CD8-positive, alpha-beta memory T cell (primary cell): ENCODE measurements at places on chromosomes 1 and 21. TPM values are rescaled to one million over a fixed set of nuclear protein-coding genes. Genes with fewer than 3 reads are reported as not detected.

The LCE1A gene
- not detected for total RNA-seq

The PIGR gene
- 0.04 TPM for total RNA-seq

The GCSAML gene
- total RNA-seq: 0.11 TPM

The SEMA6C gene
- 3.1 TPM for total RNA-seq

The THEM5 gene
- not detected for total RNA-seq

- no peak for DNase-seq
These were observed 458 bp downstream of the CRABP2 start for GRCh38 chr1:156704930-156705320.

DNA sequence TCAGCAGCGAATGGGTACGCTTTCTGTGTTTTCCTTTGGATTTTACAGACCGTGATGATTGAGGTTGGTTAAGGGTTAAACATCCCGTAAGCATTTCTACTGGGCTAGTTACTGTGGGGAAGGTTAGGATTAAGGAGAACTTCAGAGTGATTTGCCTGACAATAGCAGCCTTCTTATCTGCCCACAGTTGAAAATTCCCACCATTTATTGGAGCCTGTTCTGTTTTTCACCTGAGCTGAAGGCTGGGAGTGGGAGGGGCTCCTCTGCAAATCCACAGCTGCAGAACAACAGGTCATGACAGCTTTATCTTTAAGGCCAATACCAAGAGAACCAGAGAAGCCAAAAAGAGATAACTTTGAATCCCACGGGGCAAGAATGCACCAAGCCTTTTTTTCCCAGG is 168.6 kb downstream of the KAZN start:
- no peak for DNase-seq

DNA sequence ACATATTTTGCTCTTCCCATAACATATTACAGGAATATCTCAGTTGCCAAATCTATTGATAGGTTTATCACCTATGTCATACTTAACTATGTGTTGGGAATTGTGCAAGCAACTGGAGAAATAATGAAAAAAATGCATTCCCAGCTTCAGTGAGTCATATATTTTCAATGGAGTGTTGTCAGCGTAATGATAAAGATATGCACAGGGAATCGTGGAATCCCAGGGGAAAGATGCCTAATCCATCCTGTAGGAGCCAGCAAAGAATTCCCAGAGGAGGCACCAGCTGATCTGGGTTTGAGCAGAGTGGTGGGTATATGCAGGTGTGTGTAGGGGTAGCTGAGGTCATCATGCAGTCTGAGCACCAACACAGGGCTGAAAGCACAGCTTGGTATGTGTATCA is 213.3 kb upstream of the DAB1 start:
- no peak for DNase-seq

GRCh38 chr1:50971748-50972305 is 1.8 kb downstream of the CDKN2C start:
- DNase-seq: no peak

GRCh38 chr1:217425422-217425821 is 205.5 kb downstream of the GPATCH2 start:
- DNase-seq: no peak

- DNase-seq: no peak
These were observed 380.9 kb upstream of the PTBP2 start for GRCh38 chr1:96340686-96341085.

DNA sequence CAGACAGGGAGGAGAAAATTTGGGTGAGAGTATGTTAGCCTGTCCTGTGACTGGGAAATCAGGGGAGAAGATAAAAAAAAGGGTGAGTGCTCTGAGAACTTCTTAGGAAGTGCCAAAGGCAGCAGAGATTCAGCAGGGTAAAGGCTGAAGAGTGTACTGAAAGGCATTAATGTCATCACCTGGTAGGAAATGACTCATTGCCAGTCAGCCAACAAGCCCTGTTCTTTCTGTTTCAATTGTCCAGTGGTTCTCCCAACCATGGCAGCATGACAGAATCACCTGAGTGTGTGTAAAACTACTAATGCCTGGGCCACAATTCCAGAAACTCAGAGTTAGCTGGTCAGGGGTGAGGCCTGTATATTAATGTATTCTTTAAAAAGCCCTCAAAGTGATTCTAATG is 83.5 kb downstream of the INTS7 start:
- DNase-seq: no peak

GRCh38 chr1:181986907-181987305 is 74.6 kb downstream of the ZNF648 start:
- no peak for DNase-seq

DNA sequence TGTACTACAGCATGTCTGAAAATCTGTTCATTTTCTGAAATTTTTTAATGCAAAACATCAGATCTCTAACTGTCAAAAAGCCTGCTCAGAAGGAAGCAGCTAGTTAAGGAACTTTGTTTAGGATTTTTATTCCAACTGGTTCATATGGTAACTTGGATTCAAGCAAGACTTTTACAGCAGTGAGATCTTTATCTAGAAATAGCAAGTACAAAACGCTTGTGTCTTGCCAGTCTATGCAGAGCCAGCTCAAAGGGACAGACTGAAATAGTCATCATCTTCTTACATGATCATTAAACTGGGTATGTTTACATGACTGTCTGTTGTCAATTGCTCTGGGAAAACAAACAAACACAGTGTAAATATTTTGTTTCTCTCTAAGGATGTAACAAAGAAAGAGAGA is 37.6 kb downstream of the DDAH1 start:
- no peak for DNase-seq

DNA sequence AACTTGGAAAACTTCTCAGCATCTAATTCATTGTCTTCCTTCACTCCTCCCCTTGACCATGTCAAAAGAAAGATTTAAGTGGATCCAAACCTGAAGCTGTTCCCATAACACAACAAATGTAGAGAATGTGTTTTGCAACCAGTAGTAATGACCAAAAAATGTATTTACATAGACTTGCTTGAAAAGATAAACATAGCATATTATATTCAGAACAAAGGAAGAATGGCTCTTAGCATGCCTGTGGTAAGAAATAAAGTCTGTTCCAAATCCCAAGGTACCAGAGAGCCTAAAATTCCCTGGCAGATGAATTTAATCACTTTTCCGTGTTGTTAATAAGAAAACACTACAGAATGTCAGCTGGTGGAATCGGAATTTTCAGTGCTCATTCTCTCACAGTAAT is 36.8 kb downstream of the FMO3 start:
- no peak for DNase-seq

DNA sequence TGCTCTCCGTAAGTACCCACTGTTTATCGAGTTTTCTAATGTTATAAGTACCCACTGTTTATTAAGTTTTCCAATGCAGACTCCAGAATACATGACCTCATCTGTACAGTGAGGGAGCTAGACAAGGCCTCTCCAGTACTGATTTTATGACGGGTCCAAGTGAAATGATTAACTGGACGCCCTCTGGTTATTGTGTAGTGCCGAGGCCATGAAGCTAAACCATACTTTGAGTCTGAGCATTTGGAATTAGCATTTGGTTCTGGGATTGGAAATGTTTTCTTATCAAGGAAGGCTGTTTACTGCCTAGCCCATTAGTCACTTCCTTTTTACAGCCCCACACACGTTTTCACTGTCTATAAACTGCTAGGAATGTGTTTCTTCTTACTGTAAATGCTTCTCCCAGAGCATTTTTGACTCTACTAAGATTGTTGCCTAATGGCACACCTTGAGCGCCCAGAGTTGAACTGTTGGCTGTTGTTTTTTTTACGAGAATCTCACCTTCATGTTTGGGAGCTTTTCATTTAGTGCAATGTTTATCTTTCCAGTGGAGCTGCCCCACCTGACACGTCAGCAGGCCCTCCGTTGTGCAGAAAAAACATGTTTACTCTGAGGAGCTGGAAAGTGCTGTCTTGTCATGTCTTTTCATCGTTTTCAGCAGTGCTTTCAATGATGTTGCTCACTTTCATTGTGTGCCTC is 26.9 kb downstream of the SPATA46 start:
- no peak for DNase-seq

GRCh38 chr1:208069908-208070307 is 159.0 kb upstream of the CD34 start:
- no peak for DNase-seq

- no peak for DNase-seq
These were observed 42.0 kb upstream of the PADI1 start for GRCh38 chr1:17162941-17163340.

DNA sequence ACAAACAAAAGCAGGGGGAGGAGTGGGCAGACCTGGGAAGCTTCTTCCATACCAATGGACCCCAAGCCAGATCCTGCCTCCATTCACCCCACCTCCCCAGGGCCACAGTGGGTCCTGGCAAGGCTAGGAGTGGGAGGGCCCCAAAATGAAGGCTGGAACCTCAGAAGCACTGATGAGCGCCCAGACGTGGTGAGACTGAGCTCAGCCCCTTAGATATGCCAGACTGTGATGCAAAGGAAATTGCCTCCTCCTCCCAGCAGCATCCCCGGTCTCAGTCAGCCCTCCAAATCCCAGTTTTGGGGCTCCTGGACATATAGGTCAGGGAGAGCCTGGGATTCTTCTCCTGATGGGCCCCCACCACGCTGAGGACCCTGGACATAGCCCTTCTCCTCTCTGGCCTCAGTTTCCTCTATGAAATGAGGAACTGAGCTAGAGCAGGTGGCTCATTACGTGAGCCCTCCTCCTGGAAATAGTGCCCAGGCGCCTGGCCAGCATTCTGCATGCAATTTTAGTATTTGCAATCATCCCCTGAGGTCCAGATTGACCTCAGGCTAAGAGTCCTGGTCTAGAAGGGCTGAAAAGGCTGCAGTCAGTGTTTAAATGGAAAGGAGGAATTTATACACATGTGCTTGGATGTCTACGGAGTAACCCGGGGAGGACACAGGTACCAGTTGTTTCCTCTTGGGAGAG is 33.5 kb downstream of the RHBG start:
- DNase-seq: no peak

- DNase-seq: no peak
These were observed 40.0 kb downstream of the LTN1 start for GRCh38 chr21:28952686-28953085.

DNA sequence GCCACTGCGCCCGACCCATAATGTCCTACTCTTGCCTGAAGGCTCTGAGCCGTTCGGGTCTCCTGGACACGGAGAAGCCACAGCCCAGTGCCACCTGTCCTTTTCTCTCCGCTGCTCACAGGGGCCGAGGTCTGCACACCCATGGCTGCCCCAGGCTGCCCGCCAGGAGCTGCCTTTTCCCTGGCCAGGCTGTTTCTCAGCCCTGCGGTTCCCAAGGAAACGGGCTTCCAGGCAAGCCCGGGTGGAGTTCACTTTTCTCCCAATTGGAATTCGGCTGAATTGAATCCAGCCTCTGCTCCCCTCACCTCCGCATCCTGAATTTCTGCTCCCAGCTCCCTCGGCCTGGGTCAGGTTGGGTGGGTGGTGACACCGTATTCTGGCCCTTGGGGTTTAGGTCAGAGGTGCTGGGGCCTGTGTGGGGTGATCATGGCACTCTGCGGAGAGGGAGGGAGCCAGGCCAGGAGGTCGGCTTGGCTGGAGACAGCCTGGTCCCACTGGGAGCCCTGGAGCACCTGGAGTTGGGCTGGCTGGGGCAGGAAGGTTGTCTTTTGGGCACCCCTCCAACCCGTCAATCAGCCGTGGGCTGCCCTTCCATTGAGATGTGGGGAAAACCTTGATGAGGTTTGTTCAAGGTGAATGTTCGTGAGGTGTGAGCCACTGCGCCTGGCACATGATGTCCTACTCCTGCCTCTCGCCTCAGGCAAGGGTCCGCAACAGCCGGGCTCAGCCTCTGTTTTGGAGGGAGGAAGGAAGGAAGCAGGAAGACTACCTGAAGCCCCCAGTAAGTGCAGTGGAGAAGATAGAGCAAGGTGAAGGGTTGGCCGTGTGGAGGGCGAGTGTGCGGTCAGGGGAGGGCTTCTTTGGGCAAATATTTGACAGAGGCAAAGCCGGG is 25.1 kb downstream of the RRP1 start:
- DNase-seq: no peak

DNA sequence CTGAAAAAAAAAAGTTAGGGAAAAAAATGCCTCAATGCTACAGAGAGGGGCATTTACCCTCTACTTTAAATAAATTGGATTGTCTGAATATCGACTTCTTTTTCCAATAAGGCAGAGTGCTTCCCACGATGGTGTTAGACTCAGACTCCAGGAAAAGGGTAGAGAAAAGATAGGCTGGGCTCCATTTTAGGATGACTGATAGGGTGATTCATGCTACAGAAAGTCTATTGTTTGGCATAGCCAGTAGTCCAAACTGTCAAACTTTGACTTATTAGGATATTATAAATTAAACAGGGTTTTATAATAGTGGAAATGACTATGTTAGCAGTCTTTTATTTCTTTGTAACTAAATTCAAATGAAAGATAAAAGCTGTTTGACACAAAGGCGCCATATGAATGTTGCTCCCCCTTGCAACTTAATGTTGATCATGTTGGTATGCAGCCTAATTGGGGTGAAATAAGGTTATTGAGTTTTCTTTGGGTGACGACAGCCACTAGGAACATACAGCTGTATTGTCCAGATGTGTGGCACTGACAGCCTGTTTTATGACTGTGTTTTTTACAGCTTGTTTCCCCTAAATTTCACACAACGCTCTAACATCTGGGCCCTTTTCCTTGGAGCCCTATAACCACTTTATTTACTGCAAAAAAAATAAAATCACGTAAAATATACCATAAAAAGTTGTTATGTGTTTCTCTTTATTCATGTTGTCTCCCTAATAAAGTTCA is 69.3 kb downstream of the SPAG17 start:
- no peak for DNase-seq

DNA sequence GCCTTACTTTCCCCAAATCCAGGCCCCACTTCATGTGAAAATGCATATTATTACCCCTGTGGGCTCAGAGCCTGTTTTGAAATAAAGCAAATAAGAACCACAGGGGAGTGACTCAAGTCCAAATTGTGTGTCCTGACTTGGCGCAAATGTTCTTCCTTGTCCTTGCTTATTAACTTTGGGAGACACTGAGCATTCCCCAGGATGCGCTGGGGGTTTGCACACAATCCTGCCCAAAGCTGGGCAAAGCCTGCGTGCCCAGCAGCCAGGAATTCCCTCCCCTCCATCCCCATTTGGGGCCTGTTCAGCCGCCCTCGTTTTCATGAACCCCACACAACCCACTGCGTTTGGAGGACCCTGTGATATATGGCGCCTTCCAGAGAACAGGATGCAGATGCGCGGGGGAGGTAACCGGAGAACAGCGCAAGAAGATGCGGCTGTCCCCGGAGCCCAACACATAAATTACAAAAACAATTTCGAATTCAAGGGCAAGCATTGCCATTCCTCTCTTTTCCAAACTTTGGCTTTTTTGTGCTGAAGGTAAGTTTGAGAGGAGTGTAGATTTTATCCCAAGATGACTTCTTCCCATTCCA is 42.4 kb upstream of the CLDN14 start:
- DNase-seq: no peak
